Breast epithelium (tissue), 4 donors: ENCODE measurements at places on chromosomes 1 and 21.

DNA sequence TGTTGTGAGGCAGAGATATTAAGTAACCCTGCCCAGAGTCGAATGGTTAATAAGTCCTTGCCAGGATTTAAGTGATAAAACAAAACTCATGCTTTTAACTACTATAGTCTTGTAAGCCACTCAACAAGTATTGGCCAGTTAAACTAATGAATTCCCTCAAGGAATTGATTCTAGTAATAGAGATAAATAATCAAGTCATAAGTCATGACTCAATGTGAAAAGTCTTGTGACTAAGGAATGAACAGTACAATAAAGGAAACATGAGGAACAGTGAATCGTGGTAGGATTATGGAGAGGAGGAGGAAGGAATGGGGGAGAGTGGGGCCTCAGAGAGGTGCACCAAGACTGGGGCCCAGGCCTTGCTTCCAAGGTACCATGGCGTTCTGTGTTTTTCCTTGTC is 104.7 kb downstream of the FGGY start:
- DNase-seq: no peak

DNA sequence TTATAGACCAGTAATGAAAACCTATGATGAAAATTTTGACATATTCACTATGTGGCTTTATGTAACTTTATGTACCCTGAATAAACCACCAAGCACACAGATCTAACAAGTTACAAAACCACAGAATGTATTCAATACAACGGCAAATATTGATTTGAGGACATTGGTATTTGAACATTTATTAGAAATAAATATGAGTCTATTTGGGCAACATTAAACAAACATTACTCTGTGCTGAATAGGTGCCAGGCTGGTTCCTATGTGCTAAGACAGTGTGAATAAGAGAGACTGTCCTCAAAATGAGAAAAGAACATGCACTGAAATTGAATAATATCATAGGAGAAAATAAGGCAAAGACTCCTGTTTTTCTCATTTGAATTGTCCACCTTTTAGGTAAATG is 1341.2 kb downstream of the PLA2G4A start:
- DNase-seq: no peak

DNA sequence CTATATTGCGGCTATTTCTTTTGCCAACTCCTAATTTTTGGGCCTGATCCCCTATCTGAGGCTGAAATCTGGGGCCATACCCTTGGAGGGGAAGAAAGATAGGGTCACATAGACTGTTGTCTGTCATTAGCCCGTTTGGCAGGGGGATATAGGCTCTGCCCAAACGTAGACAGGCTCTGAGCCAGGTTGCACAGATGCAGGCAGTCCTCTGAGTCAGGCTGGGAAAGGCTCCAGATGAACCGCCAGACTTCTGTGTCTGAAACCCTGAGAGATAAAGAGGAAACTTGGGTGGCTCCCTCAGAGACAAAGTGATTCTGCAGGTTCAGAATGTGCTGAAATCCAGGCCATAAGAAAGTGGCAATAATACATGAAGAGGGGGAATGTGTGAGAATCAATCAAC is 4.0 kb upstream of the CAP1 start:
- peak; percentile 65 for DNase-seq

- no peak for DNase-seq
Measured at GRCh38 chr21:34077888-34078287, 4.5 kb downstream of the MRPS6 start.

DNA sequence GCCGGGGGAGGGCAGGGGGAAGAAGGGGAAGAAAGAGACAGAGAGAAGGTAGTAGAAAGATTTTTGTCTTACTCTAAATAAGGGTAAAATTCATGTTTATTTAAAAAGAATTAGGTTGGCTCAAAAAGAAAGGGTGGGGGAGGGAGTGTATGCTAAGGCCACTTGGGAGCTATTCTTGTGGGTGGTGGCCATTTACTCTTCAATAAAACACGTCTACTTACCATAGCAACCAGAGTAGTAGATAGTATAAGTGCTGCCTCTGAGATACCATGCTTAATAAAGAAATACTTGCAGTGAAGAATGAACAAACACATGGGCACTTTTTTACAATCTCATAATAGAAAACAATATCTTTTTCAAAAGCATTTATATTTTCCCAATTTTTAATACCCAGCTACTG is 538.1 kb upstream of the PTBP2 start:
- no peak for DNase-seq

- DNase-seq: no peak
Measured at GRCh38 chr1:40532844-40533424, 1.5 kb downstream of the ZNF684 start.

GRCh38 chr1:242886137-242886536 is 361.6 kb upstream of the PLD5 start:
- no peak for DNase-seq

- DNase-seq: no peak
Measured at GRCh38 chr1:226402739-226403165, 5.1 kb downstream of the PARP1 start.

GRCh38 chr1:235708390-235708962 is 58.9 kb upstream of the GNG4 start:
- no peak for DNase-seq

GRCh38 chr1:197825541-197825940 is 50.3 kb upstream of the DENND1B start:
- no peak for DNase-seq

GRCh38 chr1:223364685-223365382 is 858 bp upstream of the SUSD4 start:
- no peak for DNase-seq

DNA sequence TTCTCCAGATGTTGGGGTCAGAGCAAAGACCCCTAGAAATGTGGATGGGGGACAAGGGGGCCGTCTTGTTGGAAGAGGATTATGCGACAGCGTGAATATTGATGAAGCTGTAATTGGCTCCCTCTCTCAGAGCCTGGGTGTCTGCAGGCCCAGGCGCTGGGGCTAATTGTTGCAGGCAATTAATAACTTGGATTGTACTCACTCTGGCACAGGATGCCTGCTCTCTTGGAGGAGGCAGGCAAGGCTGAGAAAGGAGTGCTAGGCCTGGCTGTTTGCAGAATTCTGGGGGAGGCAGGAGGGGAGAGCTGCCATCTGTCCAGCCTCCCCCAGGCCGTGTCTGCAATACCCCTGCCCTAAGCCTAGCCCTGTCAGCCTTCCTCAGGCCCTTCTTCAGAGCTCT is 4.1 kb upstream of the DISP3 start:
- no peak for DNase-seq

DNA sequence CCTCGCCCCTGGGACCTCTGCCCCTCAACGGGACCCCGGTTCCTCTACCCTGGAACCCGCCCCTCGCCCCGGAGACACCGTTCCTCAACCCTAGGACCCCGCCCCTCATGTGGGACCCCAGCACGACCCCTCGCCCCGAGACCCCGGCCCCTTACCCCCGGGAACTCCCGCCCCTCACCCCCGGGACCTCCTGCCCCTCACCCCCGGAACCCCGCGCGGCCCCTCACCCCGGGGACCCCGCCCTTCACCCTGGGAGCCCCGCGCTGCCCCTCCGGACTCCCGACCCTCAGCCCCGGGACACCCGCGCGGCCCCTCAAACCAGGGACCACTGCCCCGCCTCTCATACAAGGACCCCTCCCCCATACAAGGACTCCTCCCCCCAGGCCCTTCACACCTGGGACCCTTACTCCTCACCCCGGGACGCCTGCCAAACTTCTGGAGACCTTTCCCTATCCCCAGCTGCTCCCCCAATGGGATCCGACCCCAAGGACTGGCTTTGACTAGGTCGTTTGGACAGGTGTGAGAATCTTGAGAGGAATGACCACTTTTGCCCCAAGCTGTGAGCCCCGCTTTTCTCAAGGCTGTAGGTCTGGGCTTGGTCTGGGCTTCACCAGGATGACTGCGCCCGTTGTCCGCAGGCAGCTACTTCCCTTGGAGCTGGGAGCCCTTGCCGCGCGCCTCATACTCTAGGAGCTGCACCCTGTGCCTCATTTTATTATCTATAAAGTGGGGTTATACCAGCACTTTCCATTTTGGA is 843 bp downstream of the DIP2A start:
- peak; percentile 27 for DNase-seq

DNA sequence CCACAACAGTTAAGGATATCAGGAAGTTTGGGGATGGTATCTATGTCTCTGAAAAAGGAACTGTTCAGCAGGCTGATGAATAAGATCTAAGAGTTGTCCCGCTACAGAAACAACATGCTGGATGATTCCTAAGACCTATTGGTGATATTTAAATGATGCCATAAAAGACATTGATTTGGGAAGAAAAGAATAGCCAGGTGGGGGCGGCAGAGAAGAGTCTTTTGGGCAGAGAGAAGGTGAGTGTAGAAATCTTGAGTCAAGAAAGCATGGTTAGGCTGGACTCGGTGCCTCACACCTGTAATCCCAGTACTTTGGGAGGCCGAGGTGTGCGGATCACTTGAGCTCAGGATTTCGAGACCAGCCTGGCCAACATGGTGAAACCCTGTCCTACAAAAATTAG is 11.8 kb upstream of the TMEM201 start:
- no peak for DNase-seq

DNA sequence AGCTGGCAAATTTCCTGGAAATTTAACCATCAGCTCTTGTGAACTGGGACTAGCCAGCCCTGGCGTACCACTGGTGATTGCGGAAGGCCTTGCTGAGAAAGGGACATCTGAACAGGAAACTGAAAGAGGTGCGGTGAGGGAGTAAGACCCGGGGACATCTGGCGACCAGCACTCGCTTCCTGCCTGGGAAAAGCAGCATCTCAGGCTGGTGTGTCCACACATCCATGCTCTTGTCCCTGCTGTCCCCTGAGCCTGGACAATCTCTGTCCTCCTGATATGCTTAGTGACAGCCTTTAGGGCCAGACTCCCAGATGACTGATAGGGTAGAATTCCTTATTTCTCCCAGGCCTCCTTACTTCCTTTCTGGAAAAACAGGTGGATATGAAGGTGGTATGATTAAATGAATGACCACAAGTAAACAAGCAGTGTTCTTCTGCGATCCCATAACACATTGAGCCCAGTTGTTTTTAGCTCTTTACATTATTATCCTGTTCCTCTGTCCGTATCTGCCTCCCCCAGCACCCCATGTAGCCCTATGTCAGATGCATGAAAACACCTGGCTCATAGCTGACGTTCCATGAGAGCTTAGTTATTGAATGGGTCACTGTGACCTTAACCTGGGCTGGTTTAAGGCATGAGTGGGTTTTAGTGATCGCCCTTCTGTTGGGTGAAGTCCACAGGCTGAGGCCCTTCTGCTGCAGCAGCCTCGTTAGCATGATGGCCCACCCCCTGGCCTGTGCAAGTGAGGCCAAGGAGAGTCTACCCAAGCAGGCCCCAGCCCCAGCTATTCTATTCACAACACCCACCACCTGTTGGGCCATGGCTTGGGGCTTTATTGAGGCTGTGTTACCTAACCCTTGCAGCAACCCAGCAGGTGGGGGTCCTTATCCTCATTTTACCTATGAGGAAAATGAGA is 76.1 kb upstream of the GADD45A start:
- DNase-seq: no peak

- DNase-seq: no peak
Measured at GRCh38 chr21:30306884-30307283, 13.2 kb downstream of the KRTAP26-1 start.

- DNase-seq: peak; percentile 59
Measured at GRCh38 chr1:233240829-233241682, 54.5 kb downstream of the PCNX2 start.

- no peak for DNase-seq
Measured at GRCh38 chr1:223810586-223810985, 35.2 kb downstream of the TP53BP2 start.

DNA sequence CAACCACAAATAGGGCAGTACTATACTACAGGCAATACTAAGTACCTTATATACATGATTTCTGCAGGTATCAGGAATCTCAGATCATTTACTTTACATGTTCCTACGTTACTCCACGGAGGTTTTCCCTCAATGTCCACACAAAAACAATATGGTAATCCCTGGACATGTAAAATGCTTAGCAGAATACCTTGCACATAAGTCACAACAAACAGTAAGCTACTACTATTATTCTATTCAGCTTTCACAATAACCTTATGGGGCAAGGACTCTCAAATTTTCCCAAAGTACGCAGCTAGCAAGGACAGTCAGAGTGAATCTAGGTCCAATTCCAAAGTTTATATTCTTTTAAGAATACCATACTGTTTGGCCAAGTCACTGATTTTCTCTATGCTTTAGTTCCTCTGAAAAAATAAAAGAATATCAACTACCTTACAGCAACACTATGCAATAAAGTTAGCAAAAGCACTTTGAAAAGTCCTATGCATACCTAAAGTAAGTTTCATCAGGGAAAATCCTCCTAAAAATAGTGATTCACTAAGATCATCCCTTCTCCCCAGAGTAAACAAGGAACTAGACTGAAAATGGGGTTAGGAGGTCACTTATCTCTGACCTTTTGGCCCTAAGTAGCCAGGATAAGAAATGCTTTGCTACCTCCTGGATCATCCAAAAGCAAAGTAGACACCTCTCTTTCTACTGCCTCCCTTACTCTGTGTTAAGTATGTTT is 67.4 kb downstream of the LUZP1 start:
- DNase-seq: no peak

DNA sequence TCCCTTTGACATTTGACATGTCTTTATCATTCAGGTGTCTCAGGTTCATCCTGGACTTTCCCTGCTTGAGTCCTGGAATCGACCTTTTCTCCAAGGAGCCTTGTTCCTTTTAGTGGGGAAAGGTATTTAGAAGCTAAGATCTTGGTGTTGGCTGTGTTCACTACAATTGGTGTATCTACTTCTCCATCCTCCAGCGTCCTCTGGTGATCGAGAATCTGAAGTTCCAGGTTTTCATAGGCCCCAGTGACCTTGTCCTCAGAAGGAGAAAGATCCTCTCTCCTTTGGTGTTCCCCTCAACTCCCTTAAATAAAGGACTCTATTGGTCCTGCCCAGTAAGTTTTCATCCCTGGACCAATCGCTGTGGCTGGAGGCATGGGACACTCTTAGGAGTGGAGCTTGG is 22.1 kb downstream of the MROH7 start:
- no peak for DNase-seq

GRCh38 chr21:22880573-22880972 is 1882.4 kb downstream of the NCAM2 start:
- no peak for DNase-seq

DNA sequence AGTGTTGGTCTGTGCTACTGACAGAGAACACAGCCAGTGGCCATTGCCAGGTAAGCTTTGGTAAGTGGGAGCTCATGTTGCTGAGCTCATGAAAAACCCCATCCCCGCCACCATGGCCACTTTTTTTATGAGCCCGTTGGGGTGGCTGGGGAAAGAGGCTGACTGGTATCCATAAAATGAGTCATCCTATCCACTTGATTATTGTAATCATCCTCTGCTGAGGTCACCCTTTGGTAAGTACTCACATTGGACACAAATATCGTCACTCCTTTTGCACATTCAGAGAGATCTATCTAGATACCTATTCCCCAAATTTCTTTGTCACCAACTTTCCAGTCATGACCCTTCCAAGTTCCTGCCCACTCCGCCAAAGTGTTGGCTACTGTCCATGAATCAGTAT is 22.0 kb downstream of the SLAMF7 start:
- no peak for DNase-seq
